ENCODE measurements at places on chromosomes 3 and 15.

GRCh38 chr3:38507120-38507519, 11.0 kb downstream of the EXOG start:
- DNase-seq = no peak

- DNase-seq = no peak
These were observed 169.9 kb downstream of the WDR72 start for GRCh38 chr15:53589520-53590057.

GRCh38 chr3:51941463-51941797, 274 bp downstream of the RRP9 start:
- DNase-seq = no peak

DNA sequence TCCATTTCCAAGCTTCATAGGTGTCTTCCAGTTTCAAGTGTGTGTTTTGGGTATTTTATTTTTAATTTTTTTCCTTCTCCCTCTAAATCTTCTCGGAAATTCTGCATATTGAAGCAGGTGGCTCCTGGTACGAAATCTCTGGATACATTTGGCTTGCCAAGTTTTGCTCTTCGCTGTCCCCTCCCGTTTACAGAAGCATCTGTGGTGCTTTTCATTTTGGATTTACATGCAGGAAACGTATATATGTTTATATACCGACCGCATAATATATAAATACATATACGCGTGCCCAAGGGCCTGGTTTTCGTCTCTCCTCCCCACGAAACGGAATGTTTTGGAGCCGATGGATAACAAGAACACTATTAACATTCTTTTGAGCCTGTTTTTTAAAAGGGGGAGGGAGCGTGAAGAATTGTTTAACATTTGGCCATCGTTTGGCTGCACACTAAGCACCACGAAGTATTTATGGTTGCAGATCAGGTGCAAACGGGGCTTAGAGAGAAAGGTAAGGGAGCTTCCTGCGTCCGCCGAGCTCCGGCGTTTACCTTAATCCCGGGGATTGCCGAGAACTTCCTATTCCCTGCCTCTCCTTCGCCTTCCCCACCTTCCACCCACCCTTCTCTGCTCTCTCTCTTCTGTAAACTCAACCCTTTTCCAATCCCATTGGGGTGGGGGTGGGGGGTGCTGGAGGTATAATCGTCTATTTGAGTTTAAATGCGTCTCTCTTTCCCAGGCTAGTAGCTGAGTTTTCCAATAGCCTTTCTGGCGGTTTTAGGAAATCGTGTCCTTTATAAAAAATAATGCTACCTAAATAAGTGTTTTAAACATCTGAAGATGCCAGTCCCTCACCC, 1.1 kb upstream of the NLGN1 start:
- DNase-seq = peak; percentile 77

- DNase-seq = peak; percentile 87
These were observed 71.3 kb downstream of the NUP210 start for GRCh38 chr3:13348661-13349396.

GRCh38 chr15:42158941-42159340, 2.5 kb upstream of the PLA2G4F start:
- no peak for DNase-seq

DNA sequence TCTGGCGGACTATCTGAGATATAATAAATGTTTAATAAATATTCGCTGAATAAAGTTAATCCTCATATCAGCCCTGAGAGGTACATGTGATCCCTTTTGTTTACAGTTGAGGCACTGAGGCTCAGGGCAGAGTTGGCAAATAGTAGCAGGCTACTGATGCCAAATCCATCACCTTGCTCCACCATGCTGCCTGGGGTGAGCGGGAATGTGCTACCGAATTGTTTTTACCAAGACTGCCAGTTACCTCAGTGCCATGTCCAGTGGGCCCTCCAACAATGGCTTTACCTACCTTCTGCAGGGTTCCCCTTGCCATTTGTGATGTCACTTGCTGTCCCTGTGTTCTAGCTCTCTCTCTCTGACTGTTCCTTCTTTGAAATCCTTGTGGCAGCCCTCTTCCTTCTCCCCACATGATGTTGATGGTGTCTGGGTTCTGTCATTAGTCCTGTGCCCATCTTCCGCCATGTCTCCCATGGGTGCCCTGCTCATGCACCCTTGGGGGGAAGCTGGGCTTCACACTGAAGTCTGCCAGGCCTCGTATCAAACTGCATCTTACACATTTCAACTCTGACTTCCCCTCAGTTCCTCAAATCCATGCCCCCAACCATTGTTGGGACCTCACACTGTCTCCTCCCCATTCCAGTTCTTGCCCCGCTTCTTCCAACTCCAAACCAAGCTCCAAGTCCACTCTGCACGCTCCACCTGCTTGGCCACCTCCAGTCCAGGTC, 35.4 kb downstream of the SLCO2A1 start:
- DNase-seq = peak; percentile 9

- DNase-seq = no peak
These were observed 7.8 kb upstream of the ATP10A start for GRCh38 chr15:25870938-25871337.

GRCh38 chr3:184011230-184011876, 6.3 kb downstream of the ABCC5 start:
- DNase-seq = no peak

DNA sequence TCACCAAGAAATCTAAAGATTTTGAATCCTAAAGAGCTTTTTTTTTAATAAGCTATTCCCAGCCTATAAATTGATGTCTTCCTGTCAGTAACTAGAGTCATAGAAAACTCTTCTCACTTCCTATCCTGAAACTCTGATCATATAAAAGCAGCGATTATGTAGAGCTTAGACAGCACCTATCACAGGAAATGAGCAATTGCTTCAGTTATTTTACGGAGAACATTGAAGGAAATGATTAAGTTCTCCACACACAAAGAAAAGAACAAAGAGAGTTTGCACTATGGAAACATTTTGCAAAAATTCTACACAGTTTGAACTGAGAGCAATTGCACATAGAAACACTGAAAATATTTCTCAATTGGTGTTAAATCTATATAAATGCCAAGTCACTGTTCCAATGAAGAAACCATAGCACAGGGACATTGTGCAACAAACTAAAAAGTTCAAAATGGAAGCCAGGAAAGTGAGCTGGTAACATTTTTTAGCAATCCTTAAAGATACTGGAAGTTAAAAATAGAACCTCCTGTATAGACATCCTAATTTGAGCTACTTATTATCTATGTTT, 291.5 kb upstream of the ARHGEF26 start:
- DNase-seq = no peak

DNA sequence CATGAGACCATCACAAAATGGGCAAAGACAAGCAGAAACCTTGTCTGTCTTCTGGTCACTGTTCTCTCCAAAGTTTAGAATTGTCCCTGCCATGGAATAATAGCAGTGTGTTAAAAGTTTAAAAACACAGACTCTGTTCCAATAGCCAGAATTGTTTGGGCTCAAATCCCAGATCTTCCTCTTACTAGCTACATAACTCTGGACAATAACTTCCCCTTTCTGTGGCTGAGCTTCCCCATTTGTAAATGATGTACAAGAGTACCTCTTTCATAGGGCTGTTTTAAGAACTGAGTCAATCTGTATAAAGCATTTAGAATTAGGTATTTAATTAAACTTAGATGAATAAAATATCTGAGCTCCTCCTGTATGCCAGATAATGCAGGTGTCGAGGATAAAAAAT, 623.0 kb downstream of the NTRK3 start:
- no peak for DNase-seq

- no peak for DNase-seq
These were observed 597.3 kb downstream of the NAALADL2 start for GRCh38 chr3:175456466-175456865.

Measured in endodermal cell (in vitro differentiated cells).